Activated CD8-positive, alpha-beta T cell treated with anti-CD3 and anti-CD28 coated beads, Interleukin-2, amount 10 ng/mL, durations not matched to agents 7 days and 5 days (primary cell): ENCODE measurements at places on chromosomes 12 and 14. TPM values are rescaled to one million over a fixed set of nuclear protein-coding genes. Genes with fewer than 3 reads are reported as not detected.

DNA sequence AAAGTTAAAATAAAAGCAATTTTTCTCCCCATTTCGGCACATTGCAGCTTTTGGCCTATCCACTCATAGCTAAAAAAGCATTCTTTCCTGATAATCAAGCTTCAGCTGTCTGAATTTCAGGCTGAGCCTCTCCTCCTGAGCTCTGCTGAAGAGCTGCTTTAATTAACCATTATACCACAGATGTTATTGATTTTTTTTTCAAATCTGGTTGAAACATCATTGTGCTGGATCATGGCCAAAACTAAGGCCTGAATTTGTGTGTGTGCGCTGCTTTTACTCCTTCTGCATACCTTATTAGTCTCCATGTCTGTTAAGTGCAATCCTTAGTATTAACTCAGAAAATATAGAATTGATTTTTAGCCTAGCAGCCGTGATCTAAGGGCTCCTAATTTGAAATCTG lies 52.3 kb downstream of the MBIP start:
- no peak overlapping the region for H3K4me3 ChIP-seq
- no peak for DNase-seq
- no peaks in the 10 kb centered on the region for H3K36me3 ChIP-seq
- H3K27ac ChIP-seq = no peak overlapping the region
- peaks cover 7% of the 10 kb centered on the region for H3K4me1 ChIP-seq

GRCh38 chr12:89278862-89279261 lies 73.4 kb downstream of the DUSP6 start:
- peaks cover 26% of the 10 kb centered on the region for H3K4me1 ChIP-seq
- peaks cover 8% of the 10 kb centered on the region for H3K36me3 ChIP-seq
- no peaks in the 10 kb centered on the region for H3K27me3 ChIP-seq
- H3K27ac ChIP-seq = no peak overlapping the region
- H3K4me3 ChIP-seq = no peak overlapping the region
- no peak for DNase-seq

DNA sequence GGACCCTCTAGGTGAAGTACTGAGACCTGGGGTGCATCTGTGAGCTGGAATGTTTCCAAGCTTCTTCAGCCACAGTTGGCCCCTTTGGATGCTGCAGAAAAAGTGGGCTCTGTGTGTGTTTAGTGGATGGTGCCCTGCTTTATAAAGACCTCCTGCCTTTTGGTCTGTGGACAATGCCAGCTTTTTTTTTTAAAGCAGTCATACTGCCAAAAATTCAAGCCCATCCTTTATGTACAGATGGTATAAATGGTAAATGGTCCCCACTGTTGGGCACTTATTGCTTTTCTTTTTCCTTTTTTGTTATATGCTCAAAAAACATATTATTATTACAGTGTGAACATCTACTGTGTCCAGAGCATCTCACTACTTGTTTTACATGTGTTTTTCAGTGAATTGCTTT lies 81.1 kb downstream of the SMOC1 start:
- no peaks in the 10 kb centered on the region for H3K4me1 ChIP-seq
- no peaks in the 10 kb centered on the region for H3K36me3 ChIP-seq
- no peak overlapping the region for H3K4me3 ChIP-seq
- peaks cover 16% of the 10 kb centered on the region for H3K27me3 ChIP-seq

- peaks cover 11% of the 10 kb centered on the region for H3K36me3 ChIP-seq
- no peak overlapping the region for H3K4me3 ChIP-seq
- DNase-seq = no peak
- H3K27ac ChIP-seq = no peak overlapping the region
Observed at GRCh38 chr14:65180725-65181025, 78.4 kb upstream of the MAX start.

DNA sequence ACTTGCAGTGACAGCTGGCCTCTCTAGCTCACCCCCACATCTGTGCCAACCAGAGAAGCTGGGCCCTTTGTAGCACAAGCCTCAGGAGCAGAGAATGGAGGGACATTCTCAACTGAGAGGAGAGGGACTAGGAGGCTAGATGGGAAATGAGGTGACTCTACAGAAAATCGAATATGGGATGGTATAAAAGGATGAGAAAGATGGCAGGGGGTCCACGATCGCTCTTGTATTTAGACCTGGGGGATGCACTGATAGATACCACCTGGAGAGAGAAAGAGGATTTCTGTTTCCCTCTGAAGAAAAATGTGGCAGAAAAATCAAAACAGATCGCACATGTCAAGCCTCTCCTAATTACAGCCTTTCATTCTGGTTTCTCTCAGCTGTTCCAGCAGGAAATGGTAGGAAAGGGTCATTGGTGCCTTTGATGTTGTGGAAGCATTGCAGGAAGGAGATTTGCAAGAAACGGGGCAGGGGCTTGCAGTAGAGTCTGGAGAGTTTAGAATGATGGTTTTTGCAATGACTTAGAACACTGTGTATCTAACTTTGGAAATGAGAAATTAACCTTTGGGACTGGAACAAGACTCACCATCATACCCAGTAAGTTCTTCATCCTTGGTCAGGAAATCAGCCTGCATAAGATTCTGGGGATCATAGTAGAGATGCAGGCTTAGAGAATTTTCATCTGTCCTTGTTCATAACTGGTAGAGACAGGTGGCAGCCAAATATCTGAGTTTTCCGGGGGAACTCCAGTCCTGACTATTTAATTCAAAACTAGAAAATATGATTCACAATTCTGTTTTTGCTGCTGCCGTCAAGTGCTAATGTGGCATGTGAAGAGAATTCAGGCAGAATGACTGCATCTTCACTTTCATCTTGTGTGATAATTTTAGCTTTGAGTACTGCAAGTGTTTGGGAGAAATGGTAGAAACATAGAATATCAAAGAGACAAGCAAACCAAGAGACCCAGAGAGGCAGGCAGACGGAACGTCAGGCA lies 98.8 kb downstream of the DAD1 start:
- peak overlapping the region; percentile 86 for H3K4me3 ChIP-seq
- peaks cover 8% of the 10 kb centered on the region for H3K4me1 ChIP-seq
- DNase-seq = no peak
- peak overlapping the region; percentile 93 for H3K27ac ChIP-seq
- H3K36me3 ChIP-seq = peaks cover 84% of the 10 kb centered on the region

DNA sequence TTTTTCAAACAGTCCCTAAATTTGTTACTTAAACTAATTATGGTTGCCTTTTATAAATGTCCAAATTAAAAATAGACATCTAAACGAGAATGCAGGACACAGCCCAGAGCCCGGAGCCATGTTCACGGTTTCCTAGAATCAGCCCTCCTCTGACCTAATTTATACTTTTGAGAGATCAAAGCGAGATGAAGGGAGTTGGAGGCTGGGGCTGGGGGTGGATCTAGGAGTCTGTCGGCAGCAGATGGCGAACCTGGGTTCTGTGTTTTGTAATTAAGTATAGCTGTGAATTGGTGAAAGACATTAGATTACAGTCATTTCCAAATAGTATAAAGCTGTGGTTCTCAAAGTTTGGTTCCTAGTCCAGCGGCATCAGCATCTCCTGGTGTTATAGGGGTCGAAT lies 210.1 kb downstream of the SLC41A2 start:
- DNase-seq = peak; percentile 38
- peaks cover 16% of the 10 kb centered on the region for H3K36me3 ChIP-seq
- H3K27ac ChIP-seq = peak overlapping the region; percentile 9
- H3K4me1 ChIP-seq = peaks cover 57% of the 10 kb centered on the region
- H3K4me3 ChIP-seq = peak overlapping the region; percentile 0
- no peaks in the 10 kb centered on the region for H3K27me3 ChIP-seq

- H3K36me3 ChIP-seq = no peaks in the 10 kb centered on the region
- no peak overlapping the region for H3K27ac ChIP-seq
Observed at GRCh38 chr12:55057481-55057880, 37.7 kb downstream of the NEUROD4 start.

DNA sequence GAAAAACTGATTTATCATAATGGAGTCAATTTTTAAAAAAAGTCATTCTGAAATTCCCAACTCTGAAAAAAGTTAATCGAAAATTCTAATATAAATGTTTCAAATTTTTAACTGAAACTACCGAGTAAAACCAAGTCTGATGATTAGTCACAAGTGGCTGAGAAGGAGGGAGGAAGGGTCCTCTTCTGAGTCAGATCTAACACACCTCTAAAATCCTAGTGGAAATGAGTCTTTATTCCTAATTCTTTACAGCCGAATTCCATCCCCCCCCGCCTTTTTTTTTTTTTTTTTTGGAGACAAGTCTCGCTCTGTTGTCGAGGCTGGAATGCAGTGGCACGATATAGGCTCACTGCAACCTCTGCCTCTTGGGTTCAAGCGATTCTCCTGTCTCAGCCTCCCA lies 37.9 kb downstream of the RAD9B start:
- H3K4me1 ChIP-seq = peaks cover 24% of the 10 kb centered on the region
- H3K4me3 ChIP-seq = no peak overlapping the region
- peaks cover 57% of the 10 kb centered on the region for H3K36me3 ChIP-seq
- no peak for DNase-seq
- no peaks in the 10 kb centered on the region for H3K27me3 ChIP-seq

GRCh38 chr12:80165746-80166145 lies 66.4 kb downstream of the OTOGL start:
- H3K4me3 ChIP-seq = no peak overlapping the region
- no peaks in the 10 kb centered on the region for H3K4me1 ChIP-seq
- peaks cover 2% of the 10 kb centered on the region for H3K27me3 ChIP-seq
- H3K36me3 ChIP-seq = no peaks in the 10 kb centered on the region
- DNase-seq = no peak
- H3K27ac ChIP-seq = no peak overlapping the region

DNA sequence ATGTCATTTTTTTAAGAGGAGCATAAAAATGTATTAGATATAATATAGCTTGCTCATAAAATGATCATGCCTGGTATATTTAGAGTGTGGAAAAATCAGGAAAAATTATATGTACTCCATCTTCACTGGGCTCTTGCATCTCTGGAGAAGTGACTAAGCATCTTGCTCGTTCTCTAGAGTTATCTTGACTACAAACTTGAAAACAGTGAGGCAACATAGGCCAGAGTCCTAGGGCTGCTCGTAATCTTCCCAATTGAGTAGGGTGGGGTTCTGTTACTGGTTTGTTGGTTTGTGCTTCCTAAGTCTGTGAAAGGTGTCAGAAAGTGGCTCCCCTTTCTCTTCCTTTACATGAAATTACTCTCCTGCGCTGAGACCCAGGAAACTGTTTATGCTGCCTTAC lies 46.2 kb downstream of the AACS start:
- no peak overlapping the region for H3K27ac ChIP-seq
- no peaks in the 10 kb centered on the region for H3K27me3 ChIP-seq
- H3K36me3 ChIP-seq = peaks cover 19% of the 10 kb centered on the region

DNA sequence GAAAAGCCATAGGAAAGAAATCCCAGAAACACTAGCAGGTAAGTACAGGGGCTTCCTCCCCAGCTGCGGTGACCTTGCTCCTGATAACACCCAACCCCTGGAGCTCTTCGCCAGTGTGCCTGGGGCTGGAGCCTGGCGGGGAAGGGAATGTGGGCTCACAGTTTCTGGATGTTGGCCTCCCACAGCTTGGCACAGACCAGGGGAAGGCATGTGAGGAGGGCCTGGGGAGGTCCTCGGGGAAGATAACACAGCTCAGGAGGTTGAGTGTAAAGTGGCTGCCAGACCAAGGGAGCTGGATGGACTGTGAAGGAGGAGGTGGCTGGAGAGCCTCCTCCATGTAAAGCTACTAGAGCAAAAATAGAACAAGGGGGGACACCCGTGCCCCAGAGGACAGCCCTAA lies 120.1 kb downstream of the BICD1 start:
- H3K36me3 ChIP-seq = no peaks in the 10 kb centered on the region
- H3K4me3 ChIP-seq = no peak overlapping the region
- no peak overlapping the region for H3K27ac ChIP-seq
- no peak for DNase-seq

DNA sequence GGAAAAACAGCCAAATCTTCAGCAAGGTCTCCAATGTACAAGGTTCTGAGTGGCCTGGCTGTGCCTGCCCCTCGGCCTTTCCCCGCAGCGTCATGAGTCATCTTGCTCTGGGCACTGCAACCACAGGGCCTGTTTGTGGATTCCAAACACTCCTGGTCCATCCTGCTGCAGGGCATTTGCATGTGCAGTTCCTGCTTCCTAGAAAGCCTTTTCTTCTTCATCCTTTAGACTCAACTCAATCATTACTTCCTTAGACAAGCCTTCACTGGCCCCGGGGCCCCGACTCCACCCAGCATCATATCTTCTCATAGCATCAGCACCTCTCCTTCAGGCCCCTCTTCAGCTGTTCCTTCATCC lies 101.8 kb upstream of the EGLN3 start:
- peaks cover 12% of the 10 kb centered on the region for H3K27me3 ChIP-seq
- no peak for DNase-seq
- peak overlapping the region; percentile 53 for H3K27ac ChIP-seq
- H3K4me1 ChIP-seq = peaks cover 70% of the 10 kb centered on the region
- H3K36me3 ChIP-seq = peaks cover 35% of the 10 kb centered on the region

DNA sequence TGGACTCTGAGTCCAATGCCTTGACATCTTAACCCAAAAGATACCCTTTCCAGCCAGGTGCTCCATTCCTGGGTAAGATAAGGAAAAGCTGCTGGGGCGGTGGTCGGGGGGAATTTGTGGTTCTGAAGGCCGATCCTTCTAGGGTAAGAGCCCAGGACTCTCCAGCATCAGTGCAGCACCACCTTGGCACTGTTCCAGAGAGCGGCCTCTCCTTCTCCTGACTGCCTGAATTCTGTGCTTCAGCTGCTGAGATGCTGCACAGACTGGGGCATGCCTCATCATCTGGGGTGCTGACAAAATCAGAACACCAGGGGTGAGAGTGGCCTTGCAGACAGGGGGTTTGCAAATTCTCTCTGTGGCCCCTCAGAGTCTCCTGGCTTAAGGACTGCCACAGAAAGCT lies 87.5 kb downstream of the SPTB start:
- H3K36me3 ChIP-seq = no peaks in the 10 kb centered on the region
- no peak overlapping the region for H3K27ac ChIP-seq
- H3K4me1 ChIP-seq = no peaks in the 10 kb centered on the region
- H3K4me3 ChIP-seq = no peak overlapping the region

- H3K4me3 ChIP-seq = no peak overlapping the region
- H3K36me3 ChIP-seq = no peaks in the 10 kb centered on the region
Observed at GRCh38 chr12:85507456-85507855, 227.4 kb downstream of the ALX1 start.

DNA sequence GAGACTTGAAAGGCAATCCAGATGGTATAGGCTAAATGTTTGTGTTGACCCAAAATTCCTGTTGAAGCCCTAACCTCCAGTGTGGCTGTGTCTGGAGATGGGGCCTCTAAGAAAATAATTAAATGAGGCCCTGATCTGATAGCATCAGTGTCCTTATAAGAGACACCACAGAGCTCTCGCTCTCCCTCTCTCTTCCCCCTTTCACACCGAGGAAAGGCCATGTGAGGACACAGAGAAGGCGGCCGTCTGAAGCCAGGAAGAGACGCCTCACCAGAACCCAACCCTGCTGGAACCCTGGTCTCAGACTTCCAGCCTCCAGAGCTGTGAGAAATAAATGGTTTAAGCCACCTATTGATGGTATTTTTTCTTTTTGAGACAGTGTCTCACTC lies 87.5 kb downstream of the SCARB1 start:
- H3K27ac ChIP-seq = no peak overlapping the region
- peaks cover 2% of the 10 kb centered on the region for H3K36me3 ChIP-seq
- no peak overlapping the region for H3K4me3 ChIP-seq
- H3K4me1 ChIP-seq = peaks cover 34% of the 10 kb centered on the region
- H3K27me3 ChIP-seq = peaks cover 8% of the 10 kb centered on the region

GRCh38 chr12:54333420-54334034 lies 8.6 kb downstream of the COPZ1 start:
- no peaks in the 10 kb centered on the region for H3K27me3 ChIP-seq
- H3K4me1 ChIP-seq = peaks cover 37% of the 10 kb centered on the region
- no peak for DNase-seq
- H3K36me3 ChIP-seq = peaks cover 8% of the 10 kb centered on the region

LRP1 gene
- 0.39 TPM for total RNA-seq

RHEBL1 gene
- 9.5 TPM for total RNA-seq

CEP170B gene
- 2.7 TPM for total RNA-seq

KLRF1 gene
- not detected for total RNA-seq

CCDC198 gene
- total RNA-seq = 0.21 TPM

SMIM41 gene
- not detected for total RNA-seq

ETFRF1 gene
- total RNA-seq = 9.7 TPM

PLEKHG7 gene
- not detected for total RNA-seq

TMEM253 gene
- total RNA-seq = not detected

OAS1 gene
- total RNA-seq = 146 TPM
